H1 (cell line): ENCODE measurements at places on chromosomes 4 and X.

GRCh38 chr4:127450276-127450675, 182.5 kb upstream of the INTU start:
- no peak overlapping the region for H3K4me3 ChIP-seq
- no peaks in the 10 kb centered on the region for H3K27me3 ChIP-seq
- H3K4me1 ChIP-seq = no peaks in the 10 kb centered on the region
- no peak for DNase-seq
- no peaks in the 10 kb centered on the region for H3K36me3 ChIP-seq

GRCh38 chr4:127586922-127587571, 45.7 kb upstream of the INTU start:
- no peaks in the 10 kb centered on the region for H3K36me3 ChIP-seq
- no peak for DNase-seq
- no peaks in the 10 kb centered on the region for H3K4me1 ChIP-seq
- no peak overlapping the region for H3K27ac ChIP-seq
- H3K4me3 ChIP-seq = no peak overlapping the region

- H3K27ac ChIP-seq = no peak overlapping the region
- DNase-seq = no peak
- H3K4me3 ChIP-seq = no peak overlapping the region
- H3K4me1 ChIP-seq = no peaks in the 10 kb centered on the region
- H3K36me3 ChIP-seq = no peaks in the 10 kb centered on the region
Measured at GRCh38 chr4:82268826-82269193, 105.0 kb downstream of the HNRNPD start.

GRCh38 chr4:63085091-63085490, 1324.2 kb downstream of the TECRL start:
- H3K4me3 ChIP-seq = no peak overlapping the region
- H3K27me3 ChIP-seq = no peaks in the 10 kb centered on the region
- no peak overlapping the region for H3K27ac ChIP-seq
- no peaks in the 10 kb centered on the region for H3K36me3 ChIP-seq
- DNase-seq = no peak
- H3K4me1 ChIP-seq = no peaks in the 10 kb centered on the region

DNA sequence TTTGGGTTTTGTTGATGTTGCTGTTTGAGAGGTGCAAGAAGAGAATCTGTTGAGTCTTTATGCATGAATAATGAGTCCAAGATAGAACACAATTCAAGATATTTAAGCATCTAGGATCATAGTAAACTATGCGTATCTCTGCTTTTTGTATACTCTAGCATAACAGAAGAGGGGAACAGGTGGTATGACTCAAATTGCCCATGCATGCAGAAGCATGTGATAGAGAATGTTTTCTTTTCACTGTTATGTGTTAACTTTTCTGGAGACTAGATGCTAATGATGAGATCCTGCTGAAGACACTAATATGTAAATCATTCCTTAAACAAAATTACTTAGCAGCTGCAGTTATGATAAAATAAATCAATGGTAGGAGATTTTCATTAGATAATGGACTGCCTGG, 165.3 kb upstream of the FTHL17 start:
- no peak overlapping the region for H3K4me3 ChIP-seq
- H3K4me1 ChIP-seq = peaks cover 6% of the 10 kb centered on the region; the same call in 1 of the 2 replicates
- DNase-seq = no peak

GRCh38 chrX:40508560-40508959, 72.2 kb upstream of the ATP6AP2 start:
- no peak for DNase-seq
- no peak overlapping the region for H3K27ac ChIP-seq
- no peaks in the 10 kb centered on the region for H3K27me3 ChIP-seq
- H3K4me3 ChIP-seq = no peak overlapping the region

GRCh38 chrX:10098270-10098713, 58.5 kb upstream of the CLCN4 start:
- H3K27me3 ChIP-seq = no peaks in the 10 kb centered on the region
- no peaks in the 10 kb centered on the region for H3K4me1 ChIP-seq
- H3K27ac ChIP-seq = no peak overlapping the region
- no peak overlapping the region for H3K4me3 ChIP-seq
- H3K36me3 ChIP-seq = peaks cover 18% of the 10 kb centered on the region; the same call in 1 of the 2 replicates

- no peak overlapping the region for H3K4me3 ChIP-seq
- no peaks in the 10 kb centered on the region for H3K27me3 ChIP-seq
- no peak overlapping the region for H3K27ac ChIP-seq
- H3K4me1 ChIP-seq = no peaks in the 10 kb centered on the region
- H3K36me3 ChIP-seq = no peaks in the 10 kb centered on the region
Measured at GRCh38 chrX:150047818-150048217, 109.5 kb upstream of the EOLA2 start.

DNA sequence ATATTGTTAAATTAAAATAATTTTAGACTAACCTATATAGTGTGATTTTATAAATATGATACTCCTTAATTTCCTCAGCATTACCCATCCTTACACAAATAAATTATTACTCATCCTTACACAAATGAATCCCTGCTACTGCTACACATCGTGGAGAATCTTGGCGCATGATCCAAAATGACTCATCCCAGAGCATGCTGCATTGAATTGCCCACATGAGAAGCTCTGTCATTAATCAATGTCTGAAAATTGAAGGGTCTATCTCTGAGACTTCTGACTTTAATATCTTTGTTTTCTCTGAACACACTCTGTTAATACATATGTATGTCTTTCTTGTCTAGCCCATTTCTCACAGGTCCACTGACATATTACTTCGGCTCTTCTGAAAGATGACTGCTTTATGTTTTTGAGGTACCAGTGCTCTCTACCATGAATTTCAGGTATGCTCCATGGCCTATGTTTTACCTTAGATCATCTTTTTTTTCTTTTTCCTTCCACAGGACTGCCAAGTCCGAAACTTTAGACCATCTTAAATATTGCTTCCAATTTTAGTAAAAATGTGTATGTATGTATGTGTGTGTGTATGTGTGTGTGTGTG, 15.7 kb upstream of the DUSP21 start:
- H3K27ac ChIP-seq = no peak overlapping the region
- H3K4me3 ChIP-seq = no peak overlapping the region
- H3K36me3 ChIP-seq = no peaks in the 10 kb centered on the region
